Stimulated activated CD4-positive, alpha-beta T cell treated with anti-CD3 and anti-CD28 coated beads, Interleukin-1b, Interleukin-23, amount 100 ng/mL, for 1 hour (primary cell): ENCODE measurements at places on chromosomes 2 and 18.

- DNase-seq: no peak
Observed at GRCh38 chr18:79068341-79068936, 755 bp upstream of the ATP9B start.

DNA sequence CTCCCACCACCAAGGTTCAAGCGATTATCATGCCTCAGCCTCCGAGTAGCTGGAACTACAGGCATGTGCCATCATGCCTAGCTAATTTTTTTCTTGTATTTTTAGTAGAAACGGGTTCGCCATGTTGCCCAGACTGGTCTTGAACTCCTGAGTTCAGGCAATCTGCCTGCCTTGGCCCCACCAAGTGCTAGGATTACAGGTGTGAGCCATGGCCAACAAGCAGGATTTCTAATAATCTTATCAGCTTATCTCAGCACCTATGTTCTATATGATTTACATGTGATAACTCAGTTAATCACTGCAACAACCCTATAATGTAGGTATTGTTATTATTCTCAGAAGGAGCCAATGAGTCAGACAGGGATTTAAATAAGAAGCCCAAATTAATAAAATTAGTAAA lies 80.3 kb downstream of the GORASP2 start:
- DNase-seq: no peak

DNA sequence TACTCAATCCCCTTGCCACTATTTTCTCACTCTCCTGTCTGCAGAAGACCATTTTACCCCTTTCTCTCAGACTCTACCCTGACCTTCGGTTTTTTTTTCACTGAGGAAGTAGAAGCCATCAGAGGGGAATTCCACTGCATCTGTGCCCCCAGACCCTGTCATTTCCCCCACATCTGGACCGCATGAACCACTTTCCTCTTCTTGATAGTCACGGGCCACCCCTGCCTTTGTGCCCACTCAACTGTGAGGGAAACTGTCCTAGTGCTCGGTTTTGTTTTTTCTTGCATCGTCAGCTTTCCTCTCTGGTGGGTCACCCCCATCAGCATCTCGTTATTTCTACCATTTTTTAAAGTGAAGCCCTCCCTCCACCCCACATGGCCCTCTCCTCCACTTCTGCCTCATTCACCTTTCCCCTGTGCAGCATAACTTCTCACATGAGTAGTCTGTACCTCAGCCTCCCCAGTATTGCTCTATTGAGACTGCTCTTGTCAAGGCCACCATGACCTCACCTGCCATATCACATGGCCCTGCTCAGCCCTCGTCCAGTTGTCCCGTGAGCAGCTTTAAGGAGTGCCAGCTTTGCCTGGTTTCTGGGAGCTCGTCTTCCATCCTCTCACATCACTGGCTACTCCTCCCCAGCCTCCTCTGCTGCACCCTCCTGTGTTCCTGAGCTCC lies 32.4 kb downstream of the TMEM87B start:
- no peak for DNase-seq

DNA sequence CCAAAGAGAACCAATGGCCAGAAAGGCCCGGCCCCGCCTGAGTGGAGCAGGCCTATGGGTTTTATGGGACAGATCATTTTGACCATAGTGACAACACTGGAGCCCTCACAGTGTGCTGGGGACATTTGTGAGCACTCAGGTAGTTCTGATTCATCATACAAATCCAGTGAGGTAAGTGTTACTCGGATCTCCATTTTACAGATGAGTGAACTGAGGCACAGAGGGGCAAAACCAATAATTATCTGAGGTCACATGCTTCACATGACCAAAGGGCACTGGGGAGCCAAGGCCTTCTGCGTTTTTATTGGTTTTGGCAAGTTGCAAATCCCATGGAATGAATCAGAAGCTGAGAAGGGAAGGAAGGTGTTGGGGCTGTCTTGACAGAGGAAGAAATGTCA lies 111.5 kb upstream of the MGAT5 start:
- no peak for DNase-seq

DNA sequence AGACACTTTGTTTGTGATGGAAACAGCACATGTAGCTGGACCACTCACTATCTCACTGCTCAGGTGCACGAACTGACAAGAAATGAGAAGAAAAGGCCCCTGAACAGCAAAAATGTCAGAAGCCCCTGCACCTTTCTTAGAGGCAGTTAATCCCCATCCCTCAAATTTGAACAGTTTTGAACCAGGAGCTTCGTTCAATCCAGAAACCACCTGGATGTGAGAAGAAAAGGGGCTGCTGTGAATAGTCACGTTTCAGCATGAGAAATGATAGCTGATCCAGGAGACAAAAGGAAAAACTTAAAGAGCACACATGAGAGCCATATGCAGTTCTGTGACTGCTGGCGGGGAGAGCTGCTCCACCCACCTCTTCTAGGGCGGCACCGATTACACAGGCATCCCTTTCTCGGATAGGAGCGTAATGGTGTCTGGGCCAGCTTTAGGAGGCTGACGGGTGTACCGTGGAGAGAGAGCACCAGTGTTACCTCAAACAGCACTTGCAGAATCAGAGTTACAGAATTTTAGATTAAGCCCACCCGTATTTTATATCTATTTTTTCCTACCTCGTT lies 117.0 kb upstream of the EML6 start:
- DNase-seq: peak; percentile 25

DNA sequence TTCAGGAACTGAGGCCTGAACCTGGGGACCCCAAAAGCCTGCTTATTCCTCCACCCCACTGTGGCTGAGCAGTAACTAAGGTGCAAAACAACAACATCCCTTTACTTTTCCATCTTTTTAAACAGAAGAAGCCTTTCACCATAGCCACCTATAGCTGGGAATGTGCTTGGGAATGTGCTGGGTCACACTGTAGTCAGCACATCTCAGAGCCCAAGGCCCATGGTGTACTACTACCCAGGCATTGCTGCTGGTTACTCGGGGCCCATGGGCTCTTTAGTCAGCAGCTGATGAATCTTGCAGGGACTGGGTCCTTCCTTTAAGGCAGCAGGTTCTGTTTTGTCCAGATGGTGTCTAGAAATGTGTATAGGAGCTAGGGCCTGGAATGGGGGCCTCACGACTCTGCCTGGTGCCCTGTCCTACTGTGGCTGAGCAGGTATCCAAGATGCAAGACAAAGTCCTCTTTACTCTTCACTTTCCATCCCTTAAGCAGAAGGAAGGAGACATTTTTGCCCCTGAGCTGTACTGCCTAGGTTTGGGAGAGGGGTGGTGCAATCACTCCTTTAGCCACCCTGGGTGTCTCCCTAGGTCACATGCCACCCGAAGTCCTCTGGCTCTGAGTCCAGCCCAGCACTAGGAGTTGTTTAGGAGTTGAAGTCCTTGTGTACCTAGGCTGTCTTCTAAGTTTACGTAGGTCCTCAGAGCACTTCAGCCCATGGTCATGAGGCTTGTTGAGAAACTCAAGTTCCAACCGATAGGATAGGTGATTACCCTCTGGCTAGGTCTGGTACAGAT lies 70.1 kb downstream of the OXER1 start:
- no peak for DNase-seq

DNA sequence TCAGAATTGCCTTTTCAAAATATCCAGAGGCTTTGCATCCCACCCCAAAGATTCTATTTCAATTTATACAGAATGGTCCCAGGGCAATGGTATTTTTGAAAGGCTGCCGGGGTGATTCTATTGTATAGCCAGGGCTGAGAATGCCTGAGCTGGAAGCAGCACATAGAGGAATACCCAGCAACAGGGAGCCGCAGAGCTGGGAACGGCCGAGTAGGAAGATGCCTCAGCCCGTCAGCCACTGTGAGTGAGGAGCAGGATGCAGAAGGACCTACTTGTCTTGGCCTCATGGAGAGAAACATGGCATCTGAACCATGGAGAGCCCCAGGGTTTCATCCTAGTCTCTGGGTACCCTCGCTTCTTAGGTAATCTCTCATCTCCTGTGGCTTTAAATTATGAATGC lies 170.8 kb upstream of the FHL2 start:
- no peak for DNase-seq

- DNase-seq: no peak
Observed at GRCh38 chr2:99106913-99107312, 34.6 kb upstream of the C2orf15 start.

- DNase-seq: no peak
Observed at GRCh38 chr2:74708883-74709282, 54.8 kb downstream of the SEMA4F start.

DNA sequence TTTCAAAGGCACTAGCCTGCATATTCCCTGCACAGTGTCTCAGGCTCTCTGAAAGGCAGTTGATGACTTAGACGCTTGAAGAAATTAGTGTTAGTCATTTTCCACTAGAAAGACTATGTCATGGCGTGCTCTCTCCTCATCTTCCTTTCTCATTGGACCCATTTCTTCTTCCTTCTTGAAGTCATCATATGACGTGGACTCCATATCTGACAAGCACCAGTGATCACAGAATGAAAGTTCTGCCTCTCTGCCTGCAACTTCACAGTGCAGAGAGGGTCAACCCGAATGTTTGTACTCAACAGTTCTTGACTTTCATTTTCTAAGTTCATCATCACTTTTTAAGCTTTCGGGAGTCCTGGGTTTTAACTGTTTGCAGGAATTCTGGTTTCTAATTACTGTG lies 63.7 kb upstream of the CYRIA start:
- DNase-seq: no peak

DNA sequence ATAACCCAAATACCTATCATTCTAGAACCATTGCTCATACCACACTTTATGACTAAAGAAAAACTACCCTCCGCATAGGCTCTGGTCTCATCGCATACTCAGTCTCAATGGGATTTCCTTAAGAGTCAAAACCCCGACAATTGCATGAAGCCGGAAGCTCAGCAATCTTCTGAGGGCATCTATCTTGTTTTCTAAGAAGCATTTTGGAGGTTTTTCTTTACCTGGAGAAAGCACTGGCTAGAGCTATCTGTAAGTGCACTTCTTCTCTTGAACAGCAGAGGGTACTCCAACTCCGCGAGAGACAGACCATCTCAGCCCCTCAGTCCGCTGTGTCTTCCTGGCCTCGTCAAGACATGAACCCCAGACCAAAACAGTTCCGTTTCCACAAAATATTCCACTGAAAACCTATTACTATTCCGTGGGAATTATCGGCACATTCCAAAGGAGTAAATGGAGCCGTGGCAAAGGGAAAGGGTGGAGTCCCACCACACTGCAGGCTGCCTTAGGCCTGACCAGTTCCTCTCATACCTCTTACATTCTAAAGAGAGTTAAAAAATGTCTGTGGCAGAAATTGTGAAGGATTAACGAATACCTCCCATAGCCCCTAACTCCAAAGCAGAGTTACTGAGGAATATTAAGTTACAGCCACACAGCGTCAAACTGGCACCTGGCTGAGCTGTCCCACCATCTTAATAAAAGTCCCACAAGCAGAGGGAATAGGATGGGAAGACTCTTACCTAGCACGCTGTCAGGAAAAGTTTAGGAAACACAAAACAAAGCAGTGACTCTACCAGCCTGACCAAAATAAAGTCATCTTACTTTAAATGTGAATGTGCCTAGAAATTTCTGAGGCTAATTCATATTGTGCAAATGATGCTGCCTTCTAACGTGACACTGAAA lies 325.6 kb upstream of the VRK2 start:
- DNase-seq: no peak

GRCh38 chr2:18456026-18456425 lies 104.4 kb downstream of the RDH14 start:
- DNase-seq: no peak

GRCh38 chr2:117707874-117708273 lies 106.6 kb upstream of the DDX18 start:
- DNase-seq: no peak

GRCh38 chr2:163011000-163011399 lies 172.4 kb upstream of the KCNH7 start:
- DNase-seq: no peak
